Sigmoid colon (tissue), 7 donors: ENCODE measurements at places on chromosomes 3 and 15. TPM values are rescaled to one million over a fixed set of nuclear protein-coding genes. Genes with fewer than 3 reads are reported as not detected.

Gene CHRNB4
- total RNA-seq: 2.5 TPM

GRCh38 chr3:26712211-26713026 lies 89.8 kb downstream of the LRRC3B start:
- H3K27me3 ChIP-seq: no peaks in the 10 kb centered on the region
- no peaks in the 10 kb centered on the region for H3K36me3 ChIP-seq
- peaks cover 3% of the 10 kb centered on the region for H3K4me1 ChIP-seq
- no peak overlapping the region for H3K4me3 ChIP-seq
- no peak overlapping the region for H3K27ac ChIP-seq
- no peak for DNase-seq

DNA sequence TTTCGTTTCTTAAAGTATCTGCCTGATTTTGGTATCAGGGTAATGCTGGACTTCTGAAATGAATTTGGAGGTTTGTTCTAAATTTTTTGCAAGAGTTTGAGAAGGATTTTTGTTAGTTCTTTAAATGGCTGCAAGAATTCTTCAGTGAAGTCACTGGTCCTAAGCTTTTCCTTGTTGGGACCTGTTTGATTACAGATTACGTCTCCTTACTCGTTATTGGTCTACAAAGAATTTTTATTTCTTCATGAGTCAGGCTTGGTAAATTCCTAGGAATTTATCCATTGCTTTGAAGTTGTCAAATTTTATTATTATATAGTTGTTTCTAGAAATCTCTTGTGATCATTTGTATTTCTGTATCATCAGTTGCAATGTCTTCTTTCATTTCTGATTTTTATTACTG lies 196.0 kb downstream of the DPH6 start:
- H3K36me3 ChIP-seq: no peaks in the 10 kb centered on the region
- no peak overlapping the region for H3K27ac ChIP-seq
- DNase-seq: no peak

DNA sequence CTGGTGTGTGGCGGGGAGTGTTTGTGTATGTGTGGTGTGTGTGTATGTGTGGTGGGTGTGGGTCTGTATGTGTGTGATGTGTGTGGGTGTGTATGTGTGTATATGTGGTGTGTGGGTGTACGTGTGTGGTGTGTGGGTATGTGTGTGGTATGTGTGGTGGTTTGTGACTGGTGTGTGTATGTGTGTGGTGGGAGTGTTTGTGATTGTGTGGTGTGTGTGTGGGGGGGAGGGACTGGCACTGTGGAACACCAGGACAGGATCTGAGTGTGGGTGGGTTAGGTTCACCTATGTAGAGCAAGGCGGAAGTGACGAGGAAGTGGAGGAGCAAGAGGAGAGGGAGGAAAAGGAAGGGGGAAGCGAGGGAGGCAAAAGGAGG lies 510.8 kb downstream of the SHQ1 start:
- no peaks in the 10 kb centered on the region for H3K4me1 ChIP-seq
- H3K36me3 ChIP-seq: no peaks in the 10 kb centered on the region
- no peak overlapping the region for H3K27ac ChIP-seq
- H3K4me3 ChIP-seq: no peak overlapping the region
- H3K27me3 ChIP-seq: no peaks in the 10 kb centered on the region

DNA sequence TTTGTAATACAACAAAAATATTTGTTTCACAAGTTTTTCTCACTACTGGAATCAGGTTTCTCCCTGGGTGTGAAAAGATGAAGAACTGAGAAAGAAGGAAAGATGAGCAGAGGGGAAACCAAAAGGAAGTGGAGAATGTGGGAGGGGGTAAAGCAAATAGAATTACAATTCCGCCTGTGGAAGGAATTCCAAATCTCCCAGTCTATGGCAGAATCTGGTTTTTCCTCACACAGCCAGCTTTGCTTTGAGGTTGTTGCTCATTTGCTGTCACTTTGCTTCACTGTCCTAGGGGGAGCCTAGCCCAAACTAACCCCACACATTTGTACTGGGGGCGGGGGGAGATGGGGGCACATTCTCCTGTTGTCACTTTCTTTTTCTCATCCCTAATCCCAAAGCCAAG lies 43.9 kb downstream of the RPL22L1 start:
- H3K27ac ChIP-seq: no peak overlapping the region
- no peaks in the 10 kb centered on the region for H3K36me3 ChIP-seq
- no peaks in the 10 kb centered on the region for H3K27me3 ChIP-seq
- no peaks in the 10 kb centered on the region for H3K4me1 ChIP-seq
- no peak for DNase-seq

- no peaks in the 10 kb centered on the region for H3K27me3 ChIP-seq
- H3K4me3 ChIP-seq: no peak overlapping the region
- H3K36me3 ChIP-seq: peaks cover 79% of the 10 kb centered on the region
- no peaks in the 10 kb centered on the region for H3K4me1 ChIP-seq
- DNase-seq: no peak
Observed at GRCh38 chr15:38474155-38474757, 20.3 kb downstream of the FAM98B start.
